ENCODE measurements at places on chromosomes 1 and 21.

- DNase-seq = peak; percentile 74
Observed at GRCh38 chr1:154453574-154454352, 48.3 kb upstream of the TDRD10 start.

- DNase-seq = no peak
Observed at GRCh38 chr1:53390736-53391135, 62.9 kb upstream of the LRP8 start.

DNA sequence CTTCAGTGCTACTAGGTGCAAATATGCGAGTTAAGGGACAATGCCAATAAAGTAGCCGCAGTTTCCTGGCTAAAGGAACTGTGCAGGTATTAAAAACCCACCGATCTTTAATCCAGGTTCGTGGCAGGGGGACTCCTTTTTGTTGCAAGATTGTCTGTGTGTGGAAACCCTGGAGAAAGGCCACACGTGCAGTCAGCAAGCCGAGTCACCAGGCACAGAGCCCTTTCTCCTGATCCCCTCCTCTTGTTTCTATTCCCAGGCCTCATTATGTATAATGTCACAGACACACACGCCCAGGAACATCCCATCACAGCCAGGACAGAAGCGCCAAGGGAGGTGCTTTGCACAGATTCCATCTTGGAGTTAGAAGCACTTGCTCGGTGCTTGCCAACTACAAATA, 528.9 kb downstream of the KIF26B start:
- DNase-seq = no peak

- no peak for DNase-seq
Observed at GRCh38 chr21:37737996-37738395, 178.3 kb downstream of the KCNJ6 start.

GRCh38 chr1:25927521-25928265, 21.5 kb upstream of the STMN1 start:
- no peak for DNase-seq

DNA sequence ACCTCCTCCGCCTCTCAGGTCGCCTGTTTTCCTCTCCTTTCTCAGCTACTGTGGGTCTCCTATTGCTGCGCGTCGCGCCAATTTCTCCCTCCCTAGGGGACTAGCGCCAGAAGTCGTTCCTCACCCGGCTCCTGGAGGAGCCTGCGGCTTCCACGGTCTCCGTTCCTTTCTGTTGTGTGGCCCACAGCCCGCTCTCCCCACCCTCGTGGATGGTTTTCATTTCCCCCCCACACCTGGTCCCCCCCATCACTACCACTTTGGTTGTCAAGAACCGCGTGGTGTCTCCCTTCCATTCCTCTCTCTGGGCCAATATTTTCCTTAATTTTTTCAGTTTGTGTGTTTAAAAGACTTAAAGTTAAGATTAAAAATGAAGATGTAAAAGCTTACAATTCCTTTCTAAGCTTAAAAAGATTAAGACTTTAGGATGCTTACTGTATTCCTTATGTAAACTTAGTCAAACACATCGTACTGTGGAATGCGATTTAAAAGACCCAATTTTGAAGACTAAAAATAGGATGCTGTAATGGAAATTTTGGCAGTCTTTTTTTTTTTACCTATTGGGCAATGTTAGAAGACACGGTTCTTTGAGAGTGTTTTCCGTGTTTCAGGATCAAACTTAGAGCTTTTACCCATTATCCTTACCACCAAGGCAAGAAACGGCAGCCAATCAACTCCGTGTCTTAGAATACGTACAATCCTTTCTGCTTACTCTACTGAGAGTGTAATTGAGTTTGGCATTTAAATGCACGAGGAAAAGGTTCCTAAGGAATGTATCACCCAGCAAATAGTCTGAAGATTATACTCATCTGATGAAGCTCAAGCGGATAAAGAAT, 773 bp downstream of the CNST start:
- DNase-seq = peak; percentile 62

DNA sequence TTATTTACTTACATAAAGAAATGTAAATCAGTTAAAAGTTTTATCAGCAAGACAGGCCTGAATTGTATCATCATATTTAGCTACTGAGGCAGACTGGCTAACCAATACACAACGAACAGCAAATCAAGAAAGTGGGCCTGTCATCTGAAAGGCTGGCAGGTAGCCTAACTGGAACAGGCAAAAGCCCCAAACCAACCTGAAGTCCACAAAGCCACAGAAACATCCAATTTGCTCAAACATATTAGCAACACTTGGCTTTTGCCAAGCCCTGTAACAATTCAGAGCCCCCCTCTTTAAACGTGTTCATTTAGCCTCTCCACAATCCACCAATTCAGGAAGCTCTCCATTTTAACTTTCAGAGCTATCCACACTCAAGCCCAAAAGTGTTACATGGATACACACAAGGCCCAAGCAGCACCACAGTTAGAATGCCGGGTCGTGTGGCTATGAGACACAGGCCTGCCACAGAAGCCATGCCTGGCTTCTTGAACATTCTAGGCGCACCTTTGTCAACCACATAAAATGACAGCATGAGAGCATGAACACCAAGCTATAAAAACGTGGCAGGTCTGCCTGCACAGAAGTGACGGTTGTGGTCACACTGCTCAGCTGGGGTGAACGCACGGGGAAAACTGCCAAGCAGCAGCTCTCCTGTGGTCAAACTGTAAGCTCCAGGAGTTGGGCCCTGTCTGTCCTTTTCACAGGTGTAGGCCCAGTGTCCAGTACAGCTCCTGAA, 49.3 kb downstream of the CD34 start:
- no peak for DNase-seq

- DNase-seq = peak; percentile 97
Observed at GRCh38 chr21:17921579-17922530, 102.7 kb upstream of the C21orf91 start.

- no peak for DNase-seq
Observed at GRCh38 chr1:234277161-234277868, 95.9 kb upstream of the COA6 start.

GRCh38 chr1:214967865-214968575, 114.5 kb upstream of the KCNK2 start:
- no peak for DNase-seq

DNA sequence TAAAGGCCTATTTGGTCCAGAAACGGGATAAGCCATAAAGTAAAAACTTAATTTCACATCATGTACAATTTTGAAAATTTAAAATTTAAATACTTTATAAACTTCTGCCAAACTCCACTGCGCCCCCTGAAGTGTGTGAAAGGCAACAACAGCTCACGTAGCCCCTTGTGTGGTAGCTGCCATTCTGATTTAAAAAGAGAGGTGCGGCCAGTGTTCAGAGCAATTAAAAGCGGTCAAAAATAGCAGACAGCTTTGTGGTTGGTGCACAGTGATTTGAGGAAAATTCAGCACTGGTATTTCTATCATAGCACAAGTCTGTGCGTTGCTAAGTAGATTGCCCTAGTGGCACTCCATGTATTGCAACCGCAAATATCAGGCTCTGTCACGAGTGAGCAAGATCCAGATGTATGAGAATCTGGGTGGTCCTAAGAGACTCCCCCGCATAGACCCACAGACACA, 122.5 kb downstream of the ATG4C start:
- DNase-seq = no peak

- DNase-seq = peak; percentile 72
Observed at GRCh38 chr1:180151508-180151907, 3.2 kb upstream of the QSOX1 start.

DNA sequence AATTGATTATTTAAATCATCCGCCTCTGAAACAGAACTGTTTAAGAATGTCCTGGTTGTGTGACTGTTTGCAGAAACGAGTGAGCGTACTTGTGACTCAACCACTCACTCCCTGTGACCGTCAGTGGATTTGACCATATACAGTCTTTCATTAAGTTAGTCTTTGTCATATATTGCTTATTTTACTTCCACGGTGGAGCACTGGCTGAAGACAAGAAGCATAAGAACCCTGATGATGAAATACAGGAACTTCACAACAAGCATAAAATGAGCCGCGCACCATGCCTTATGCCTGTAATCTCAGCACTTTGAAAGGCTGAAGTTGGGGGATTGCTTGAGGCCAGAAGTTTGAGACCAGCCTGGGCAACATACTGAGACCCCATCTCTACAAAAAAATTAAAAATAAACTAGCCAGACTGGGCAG, 194.0 kb downstream of the TOMM20 start:
- DNase-seq = peak; percentile 33

DNA sequence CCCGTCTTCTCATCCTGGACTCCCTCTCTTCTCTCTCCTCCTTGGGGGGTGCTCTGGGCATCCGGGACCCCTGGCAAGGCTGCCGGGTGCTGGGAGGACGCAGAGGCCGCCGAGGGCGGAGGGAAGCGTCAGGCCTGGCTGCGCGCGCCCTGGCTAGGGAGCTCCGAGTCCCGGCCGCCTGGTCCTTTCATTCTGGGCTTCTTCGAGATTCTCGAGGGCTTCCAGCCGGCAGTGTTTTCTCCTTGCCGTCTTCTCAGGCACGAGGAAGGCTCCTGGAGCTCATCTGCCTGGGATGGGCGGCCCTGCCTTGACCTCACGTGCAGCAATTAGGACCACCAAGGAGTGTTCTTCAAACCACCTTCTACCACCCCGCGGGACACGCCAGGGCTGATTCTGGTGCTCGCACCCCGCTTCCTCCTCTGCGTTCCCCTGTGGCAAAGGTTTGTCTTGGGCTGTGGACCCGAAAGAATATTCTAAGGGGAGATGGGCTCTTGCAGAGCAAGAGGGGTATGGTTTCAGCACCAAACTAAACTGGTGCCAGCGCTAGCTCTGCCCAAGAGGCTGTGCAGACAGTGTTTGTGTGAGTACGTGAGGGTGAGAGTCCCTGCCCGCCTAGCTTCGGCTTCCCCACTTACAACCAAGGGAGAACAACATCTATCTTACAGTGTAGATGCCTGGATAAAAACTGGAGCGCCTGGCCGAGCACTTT, 36.5 kb downstream of the PIK3CD start:
- DNase-seq = peak; percentile 34

- DNase-seq = no peak
Observed at GRCh38 chr1:160836981-160837557, 25.6 kb downstream of the CD244 start.

DNA sequence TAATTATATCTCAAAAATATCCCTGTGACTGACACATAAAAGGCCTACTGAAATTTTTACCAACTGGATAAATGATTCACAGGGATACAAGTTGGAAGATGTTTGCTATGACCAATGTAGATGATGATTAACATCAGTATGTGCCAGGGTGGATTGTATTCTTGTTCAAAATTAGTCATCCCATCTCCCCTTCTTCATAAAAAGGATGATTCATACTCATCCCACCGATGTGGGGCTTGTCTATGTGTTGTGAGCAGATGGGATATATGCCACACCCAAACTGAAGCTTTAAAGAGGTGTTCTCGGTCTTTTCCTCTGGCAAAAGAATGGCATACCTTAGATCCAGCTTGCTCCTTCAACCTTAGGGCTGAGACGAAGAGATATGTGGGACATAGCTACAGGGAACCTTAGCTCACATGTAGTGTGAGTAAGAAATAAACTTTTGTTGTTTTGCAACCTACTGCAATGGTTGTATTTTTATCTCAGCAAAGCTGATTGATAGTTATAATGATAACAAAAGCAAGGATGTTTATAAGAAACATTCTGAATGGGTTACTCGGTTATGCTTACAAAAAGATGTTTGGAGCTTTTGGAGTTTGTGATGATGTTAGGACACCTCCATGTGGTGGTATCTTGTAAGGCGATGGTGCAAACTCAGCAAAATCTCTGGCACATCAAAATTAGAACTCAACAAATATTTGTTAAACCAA, 29.4 kb downstream of the SPATA17 start:
- peak; percentile 98 for DNase-seq

- DNase-seq = no peak
Observed at GRCh38 chr1:55232448-55233144, 17.4 kb upstream of the USP24 start.

DNA sequence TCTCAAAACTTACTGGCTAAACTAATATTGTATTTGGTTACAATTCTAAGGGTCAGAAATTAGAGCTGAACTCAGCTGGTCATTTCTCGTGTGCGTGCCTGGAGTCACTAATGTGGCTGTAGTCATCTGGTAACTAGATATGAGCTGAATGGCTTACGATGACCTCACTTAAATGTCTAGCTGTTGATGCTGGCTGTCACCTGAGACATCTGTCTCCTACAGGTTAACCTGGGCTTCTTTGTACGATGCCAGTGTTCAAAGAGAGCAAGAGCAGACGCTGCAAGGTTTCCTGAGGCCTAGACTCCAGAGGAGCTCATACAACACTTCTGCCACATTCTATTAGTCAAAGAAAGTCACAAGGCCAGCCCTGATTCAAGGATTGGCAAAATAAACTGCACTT, 17.1 kb upstream of the ALG6 start:
- no peak for DNase-seq

GRCh38 chr1:2378441-2378851, 12.9 kb downstream of the MORN1 start:
- no peak for DNase-seq

DNA sequence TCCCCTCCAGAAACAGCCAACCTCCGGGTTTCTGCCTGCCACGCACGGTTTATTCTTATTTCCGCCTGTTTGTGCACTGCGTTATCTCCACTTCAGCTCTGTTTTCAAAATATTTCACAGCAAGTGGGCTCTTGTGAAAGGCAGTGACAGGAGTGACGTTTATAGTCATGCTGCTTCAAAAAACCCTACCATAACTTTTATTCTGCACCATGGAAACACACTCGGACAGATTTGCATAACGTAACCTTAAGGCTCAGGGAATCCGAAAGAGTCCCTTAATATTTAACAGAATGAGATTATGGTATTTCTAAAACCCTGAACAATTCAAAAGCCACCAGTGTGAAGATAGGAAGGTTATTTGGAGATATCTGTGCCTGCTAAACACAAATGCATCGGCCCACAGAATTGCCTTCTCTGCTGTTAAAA, 782 bp upstream of the SDE2 start:
- DNase-seq = no peak

DNA sequence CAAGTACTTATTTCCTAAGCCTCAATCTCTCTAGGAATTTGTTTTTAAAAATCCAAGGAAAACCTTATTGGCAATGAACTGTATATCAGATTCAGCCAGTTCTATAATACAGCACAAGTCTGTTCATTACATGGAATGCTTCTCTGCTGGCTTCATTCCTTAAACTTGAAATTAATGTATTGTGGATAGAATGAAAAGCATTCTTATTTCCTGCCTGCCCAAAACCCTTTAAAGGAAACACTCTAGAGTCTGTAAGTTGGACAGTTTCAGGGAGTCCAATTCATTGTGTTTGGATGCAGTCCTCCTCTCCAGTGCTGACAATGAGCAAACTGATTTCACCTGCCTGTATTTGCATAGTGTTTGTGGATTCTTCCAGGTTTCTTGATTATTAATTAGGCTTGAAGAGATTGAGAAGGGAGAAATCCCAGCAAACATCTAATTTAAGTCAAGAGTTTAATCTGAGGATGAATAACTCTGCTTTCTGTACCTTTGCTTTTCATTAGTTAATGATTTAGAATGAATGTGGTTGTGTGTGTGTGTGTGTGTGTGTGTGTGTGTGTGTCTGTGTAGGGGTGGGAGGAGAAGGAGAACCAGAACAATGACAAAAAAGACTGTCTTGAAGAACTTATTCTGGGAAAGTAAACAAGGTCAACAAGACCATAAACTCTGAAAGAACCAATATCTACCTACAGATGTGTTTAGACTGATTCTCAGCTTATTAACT, 61.2 kb downstream of the CACHD1 start:
- no peak for DNase-seq

GRCh38 chr1:221823149-221823548, 81.3 kb upstream of the DUSP10 start:
- DNase-seq = no peak

GRCh38 chr1:233707153-233707879, 93.4 kb downstream of the KCNK1 start:
- peak; percentile 89 for DNase-seq

GRCh38 chr1:236240675-236241074, 41.1 kb downstream of the ERO1B start:
- no peak for DNase-seq

- DNase-seq = no peak
Observed at GRCh38 chr21:38123626-38124025, 133.2 kb upstream of the KCNJ15 start.

- DNase-seq = peak; percentile 88
Observed at GRCh38 chr1:84619383-84620102, 45.3 kb upstream of the CTBS start.

Measured in mammary epithelial cell (primary cell).